Activated CD4-positive, alpha-beta T cell treated with anti-CD3 and anti-CD28 coated beads, Interleukin-2, amount 50 U/mL, for 48 hours (primary cell): ENCODE measurements at places on chromosomes 7 and 10.
A peak's percentile ranks its signal among the peaks of the same experiment; 100 is the strongest.

GRCh38 chr7:8515640-8516185 lies 82.3 kb downstream of the NXPH1 start:
- DNase-seq = no peak

DNA sequence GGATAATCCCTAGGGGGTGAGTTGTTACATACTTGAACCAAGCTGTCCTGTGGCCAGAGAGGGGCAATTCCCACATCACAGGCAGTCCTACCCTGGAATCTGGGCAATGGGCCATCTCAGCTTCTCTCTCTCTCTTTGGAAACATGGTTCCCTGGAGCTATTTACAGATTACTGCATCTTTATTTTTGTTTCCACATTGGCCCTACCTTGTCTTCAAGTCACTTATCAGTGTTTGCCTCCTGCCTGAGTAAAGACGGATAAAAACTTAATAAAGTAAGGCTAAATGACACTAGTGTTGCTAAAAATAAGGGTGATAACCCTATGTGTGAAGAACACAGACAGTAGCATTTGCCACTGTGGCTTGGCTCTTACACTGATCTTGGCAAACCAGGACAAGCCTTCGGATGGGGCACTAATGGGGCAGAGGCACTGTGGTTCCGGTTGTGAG lies 228.2 kb downstream of the GFRA1 start:
- no peak for DNase-seq

- no peak for DNase-seq
Measured at GRCh38 chr10:57035310-57035709, 674.3 kb upstream of the ZWINT start.

GRCh38 chr10:94785211-94785610 lies 22.7 kb downstream of the CYP2C19 start:
- no peak for DNase-seq

DNA sequence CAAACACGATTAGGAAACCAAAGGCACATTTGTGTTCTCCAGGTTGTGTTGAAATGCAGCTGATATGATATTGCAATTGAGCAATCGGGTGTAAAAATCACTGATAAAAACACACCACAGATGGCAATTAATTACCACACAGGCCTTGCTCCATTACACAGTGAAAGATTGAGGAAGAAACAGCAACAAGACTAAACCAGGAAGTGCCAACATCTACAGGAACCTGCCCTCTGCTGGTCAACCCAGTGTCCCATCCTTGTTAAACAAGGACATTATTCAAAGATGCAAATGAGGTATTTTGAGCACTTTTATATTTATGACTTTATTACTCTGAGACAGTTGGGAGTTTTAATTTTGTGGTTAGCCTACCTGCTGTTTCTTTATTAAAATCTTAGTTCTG lies 765.6 kb upstream of the GHITM start:
- no peak for DNase-seq

- DNase-seq = no peak
Measured at GRCh38 chr10:59877191-59877671, 29.1 kb downstream of the CCDC6 start.

DNA sequence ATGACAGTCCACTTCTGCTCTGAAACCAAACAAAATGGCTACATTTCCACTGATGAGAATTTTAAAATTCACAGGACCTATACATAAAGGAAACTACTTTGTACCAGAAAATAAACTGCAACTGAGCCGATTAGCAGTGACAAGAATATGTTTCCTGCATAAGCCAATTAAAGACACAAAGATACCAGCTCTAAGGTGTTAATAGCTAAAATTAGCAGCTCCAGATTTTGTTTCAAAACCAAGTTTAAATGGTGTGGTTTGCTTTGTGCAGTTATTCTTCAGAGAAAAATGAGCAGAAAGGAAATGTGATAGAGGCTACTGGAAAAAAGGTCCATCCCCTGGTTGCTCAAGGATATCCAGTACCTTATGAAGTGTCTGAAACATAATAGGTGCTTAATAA lies 123.2 kb downstream of the ANK3 start:
- DNase-seq = no peak

GRCh38 chr10:25016376-25017153 lies at the start of gene THNSL1:
Gene THNSL1, plus strand, starts transcription at chr10:25016612. Its CDS starts 6,612 bp downstream, at chr10:25023224.
- peak; percentile 99 for DNase-seq

GRCh38 chr10:113458944-113459343 lies 93.9 kb upstream of the HABP2 start:
- no peak for DNase-seq

DNA sequence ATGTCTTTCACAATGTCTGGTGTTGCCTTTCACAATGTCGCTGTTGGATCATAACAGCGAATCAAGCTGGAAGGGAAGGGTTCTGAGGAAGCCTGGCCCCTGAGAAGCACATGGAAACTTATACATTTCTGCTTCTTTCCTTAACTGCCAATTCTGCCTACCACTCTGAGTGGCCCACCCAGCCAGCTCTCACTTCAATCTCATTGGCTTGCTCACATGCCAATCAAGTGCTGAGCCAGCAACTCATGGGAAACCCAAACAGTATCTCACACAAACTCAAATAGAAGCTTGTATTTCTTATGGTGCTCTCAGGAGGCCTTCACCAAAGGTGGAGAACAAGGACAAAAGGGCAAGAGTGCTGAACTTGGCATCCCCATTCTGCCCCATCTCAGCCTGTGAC lies 117.4 kb upstream of the GPR26 start:
- DNase-seq = no peak

- DNase-seq = no peak
Measured at GRCh38 chr10:69172241-69172982, 7.6 kb upstream of the SUPV3L1 start.

- DNase-seq = no peak
Measured at GRCh38 chr10:124325998-124326636, 92.6 kb downstream of the OAT start.

DNA sequence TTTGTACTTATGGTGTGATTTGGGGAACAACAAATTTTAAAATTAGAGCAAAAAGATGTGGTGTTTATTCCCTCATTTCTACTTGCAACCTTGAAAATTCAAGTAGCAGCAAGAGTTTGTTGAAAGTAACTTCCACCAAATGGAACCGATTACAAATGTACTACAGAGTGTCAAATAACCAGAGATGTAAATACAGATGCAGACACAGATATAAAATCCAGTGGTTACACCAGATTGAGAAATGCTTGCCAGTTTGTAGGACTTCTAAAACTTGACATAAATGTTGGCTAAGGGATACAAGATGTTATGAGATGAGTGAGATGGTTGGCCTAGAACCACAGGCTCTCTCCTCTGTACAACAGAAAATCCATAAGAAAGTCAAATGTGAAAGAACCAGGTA lies 162.1 kb downstream of the DIP2C start:
- no peak for DNase-seq

GRCh38 chr7:44221231-44221791 lies 20.5 kb downstream of the YKT6 start:
- no peak for DNase-seq

DNA sequence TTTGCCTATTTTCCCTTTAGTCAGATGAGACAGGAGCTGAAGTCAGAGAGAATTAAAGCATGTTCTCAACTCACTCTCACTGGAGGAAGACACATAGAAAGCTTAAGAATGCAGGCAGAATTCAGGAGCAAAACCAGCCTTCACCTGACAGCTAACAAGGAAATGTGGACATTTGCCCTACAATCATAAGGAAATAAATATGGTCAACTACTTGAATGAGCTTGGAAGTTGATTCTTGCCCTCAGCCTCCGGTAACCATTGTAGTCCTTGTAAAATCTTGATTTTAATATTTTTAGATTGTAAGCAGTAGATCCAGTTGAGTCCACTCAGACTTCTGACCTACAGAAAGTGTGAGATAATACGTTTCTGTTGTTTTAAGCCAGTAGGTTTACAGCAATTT lies 752.5 kb upstream of the ZWINT start:
- DNase-seq = no peak

- DNase-seq = no peak
Measured at GRCh38 chr7:85682833-85683620, 496.2 kb upstream of the SEMA3D start.

DNA sequence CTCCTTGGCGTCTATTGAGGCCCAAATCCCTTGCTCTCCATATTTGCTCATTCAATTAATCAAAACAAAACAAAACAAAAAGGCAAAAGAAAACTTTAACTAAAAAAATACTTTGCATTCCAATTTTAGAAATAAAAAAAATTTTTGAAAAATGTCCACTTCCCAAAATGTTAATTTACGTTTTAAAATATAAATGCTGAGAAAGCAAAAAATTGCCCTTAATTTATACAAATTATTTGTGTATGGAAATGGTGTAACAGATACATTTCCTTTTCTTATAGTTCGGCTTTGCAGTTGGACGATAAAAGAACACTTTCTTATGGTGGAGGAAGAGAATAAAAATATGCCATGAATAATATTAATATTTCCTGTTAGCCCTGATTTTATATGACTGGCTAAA lies 652.8 kb upstream of the PFKP start:
- no peak for DNase-seq

GRCh38 chr10:95399183-95399582 lies 108.4 kb upstream of the PDLIM1 start:
- no peak for DNase-seq

GRCh38 chr7:83150310-83150709 lies 12.4 kb downstream of the PCLO start:
- DNase-seq = no peak

- no peak for DNase-seq
Measured at GRCh38 chr7:25953859-25954258, 198.1 kb upstream of the NFE2L3 start.

GRCh38 chr10:78450807-78451485 lies 417.3 kb downstream of the RPS24 start:
- no peak for DNase-seq

DNA sequence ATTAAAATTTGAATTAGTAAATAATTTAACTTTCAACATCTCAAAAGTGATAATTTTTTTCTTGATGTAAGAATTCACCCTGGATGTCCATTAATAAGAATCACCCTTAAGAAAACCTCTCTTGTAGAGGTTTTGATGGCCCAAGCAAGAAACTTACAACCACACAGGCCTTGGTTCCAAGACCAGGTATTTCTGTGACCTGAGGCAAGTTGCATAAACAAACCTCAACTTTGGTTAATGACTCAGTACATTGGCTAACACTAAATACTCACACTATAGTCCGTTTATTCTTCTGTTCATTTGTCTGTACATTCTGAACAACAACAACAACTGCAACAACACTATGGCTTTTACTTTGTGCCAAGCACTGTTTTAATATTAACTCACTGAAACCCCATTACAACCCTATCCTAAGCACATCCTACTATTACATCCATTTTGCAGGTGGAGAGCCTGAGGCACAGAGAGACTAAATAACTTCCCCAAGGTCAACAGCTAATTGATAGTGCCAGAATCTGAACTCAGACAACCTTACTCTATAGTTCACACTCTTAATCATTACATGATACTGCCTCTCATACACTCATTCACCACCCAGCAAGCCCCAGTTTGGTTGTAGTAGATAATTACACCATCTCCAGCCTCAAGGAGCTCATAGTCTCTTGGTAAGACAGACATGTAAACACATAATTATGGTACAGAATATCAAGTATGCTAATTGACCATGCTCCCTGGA lies 6.6 kb downstream of the ANK3 start:
- no peak for DNase-seq

GRCh38 chr10:34590793-34591192 lies 224.3 kb downstream of the PARD3 start:
- no peak for DNase-seq

DNA sequence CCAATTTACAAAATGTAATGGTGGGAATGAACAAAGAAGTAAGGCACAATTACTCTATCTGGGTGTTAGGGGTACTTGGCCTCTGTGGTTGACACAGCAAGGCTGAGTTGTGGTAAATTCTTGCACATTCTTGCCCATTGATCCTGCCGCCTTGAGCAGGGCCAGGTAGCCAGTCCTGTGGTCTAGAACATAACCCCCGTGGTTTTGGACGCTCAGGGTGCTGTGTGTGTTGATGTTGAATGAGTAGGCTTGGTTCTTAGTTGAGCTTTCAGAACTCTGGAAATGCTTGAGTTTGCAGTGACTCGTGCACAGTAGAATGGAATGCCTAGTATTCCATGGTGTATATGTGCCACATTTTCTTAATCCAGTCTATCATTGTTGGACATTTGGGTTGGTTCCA lies 42.3 kb upstream of the CDHR3 start:
- DNase-seq = no peak

DNA sequence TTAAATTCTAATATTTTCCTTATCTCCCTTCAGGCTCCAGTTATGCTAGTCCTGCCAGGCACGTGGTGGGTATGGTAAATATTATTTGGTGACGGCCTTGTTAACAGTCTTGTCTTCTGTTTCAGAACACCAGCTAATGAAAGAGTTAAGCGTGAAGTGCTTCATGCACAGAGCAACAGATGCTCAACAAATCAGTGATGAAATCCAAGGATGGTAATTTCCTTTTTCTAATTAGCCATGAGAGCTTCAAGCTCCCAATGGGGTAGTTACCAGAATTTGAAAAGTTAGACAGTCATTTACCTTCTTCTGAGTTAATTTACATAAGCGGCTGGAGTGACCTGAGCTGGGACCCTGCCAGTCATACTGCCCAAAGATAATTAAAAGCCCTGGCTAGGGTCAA lies 1.9 kb upstream of the OTUD1 start:
- no peak for DNase-seq

DNA sequence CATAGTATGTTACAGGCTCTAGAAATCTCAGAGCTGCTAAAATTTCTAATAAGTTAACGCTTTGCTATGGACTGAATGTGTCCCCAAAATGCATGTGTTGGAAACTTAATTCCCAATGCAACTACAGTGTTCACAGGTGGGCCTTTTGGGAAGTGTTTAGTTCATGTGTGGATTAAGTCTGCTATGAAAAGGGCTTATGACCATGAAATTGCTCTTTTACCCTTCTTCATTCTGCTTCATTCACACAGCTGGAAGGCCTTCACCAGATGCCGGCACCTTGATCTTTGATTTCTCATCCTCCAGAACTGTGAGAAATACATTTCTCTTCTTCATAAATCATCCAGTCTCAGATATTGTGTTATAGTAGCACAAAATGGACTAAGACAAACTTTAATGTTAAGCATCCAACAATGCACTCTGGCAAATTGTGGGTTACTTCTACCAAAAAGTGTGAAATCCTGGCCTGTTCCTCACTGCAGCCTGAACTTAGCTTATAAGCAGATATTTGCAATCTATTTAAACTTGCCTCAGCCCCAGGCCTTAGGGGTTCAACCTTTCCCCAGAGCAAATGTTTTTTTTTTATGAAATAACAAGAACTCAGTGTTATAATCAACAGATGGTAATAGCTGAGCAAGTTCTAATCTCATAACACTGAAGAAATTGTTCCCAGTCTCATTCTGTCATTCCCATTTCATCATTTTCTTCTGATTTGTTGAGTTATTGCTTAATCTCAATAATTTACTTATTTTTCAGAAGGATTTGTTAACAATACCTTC lies 523.6 kb downstream of the KIF20B start:
- no peak for DNase-seq

DNA sequence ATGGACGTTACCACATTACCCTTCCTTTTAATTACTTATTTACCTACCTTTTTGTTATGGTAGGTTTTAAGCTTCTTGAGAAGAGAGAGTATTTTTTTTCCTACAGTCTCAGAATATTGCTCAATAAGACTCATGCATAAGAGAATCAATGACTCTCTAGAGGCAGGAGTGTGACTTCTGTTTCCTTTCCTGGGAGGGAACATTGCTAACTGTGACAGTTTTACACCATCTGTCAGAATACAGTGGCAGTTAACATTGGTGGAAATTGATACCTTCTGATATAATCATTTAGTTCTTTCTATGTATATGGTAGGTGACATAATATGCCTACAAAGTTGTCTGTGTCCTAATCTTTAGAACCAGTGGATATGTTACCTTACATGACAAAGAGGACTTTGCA lies 348.7 kb upstream of the POT1 start:
- DNase-seq = no peak

GRCh38 chr7:12158334-12159060 lies 52.6 kb upstream of the TMEM106B start:
- DNase-seq = no peak
